Nasal cavity respiratory epithelium epithelial cell of viscerocranial mucosa (primary cell): ENCODE measurements at places on chromosomes 1 and 21. TPM values are rescaled to one million over a fixed set of nuclear protein-coding genes. Genes with fewer than 3 reads are reported as not detected.

Gene PLD5
- 0.07 and 1.0 TPM in 2 replicates for total RNA-seq

Gene NBPF4
- total RNA-seq, result 0.14 TPM in 1 of 2 replicates, not detected in the other

Gene TEX38
- not detected in 2 replicates for total RNA-seq

Gene GSTM5
- total RNA-seq, result not detected in 2 replicates

Gene CA14
- not detected in 2 replicates for total RNA-seq

Gene TFF1
- not detected in 2 replicates for total RNA-seq

Gene FMO4
- 0.68 and 3.3 TPM in 2 replicates for total RNA-seq

Gene AMPD1
- total RNA-seq, result not detected in 2 replicates

Gene FCRL1
- total RNA-seq, result not detected in 2 replicates

Gene MSH4
- 0.34 and 1.1 TPM in 2 replicates for total RNA-seq

Gene GABPB2
- total RNA-seq, result 17.1 and 27.1 TPM in 2 replicates

Gene HFM1
- under 0.01 TPM in 1 of 2 replicates, not detected in the other for total RNA-seq

Gene HAO2
- total RNA-seq, result not detected in 2 replicates

Gene NUDT4B
- total RNA-seq, result 13.5 and 17.8 TPM in 2 replicates

Gene CNKSR1
- 12.3 and 19.6 TPM in 2 replicates for total RNA-seq
